Tibial nerve (tissue), 4 donors: ENCODE measurements at places on chromosomes 12 and 14. TPM values are rescaled to one million over a fixed set of nuclear protein-coding genes. Genes with fewer than 3 reads are reported as not detected.

The DPPA3 gene
- not detected for total RNA-seq

The TAS2R43 gene
- 4.5 TPM for total RNA-seq

The FLVCR2 gene
- 69.9 TPM for total RNA-seq

The MIPOL1 gene
- 25.7 TPM for total RNA-seq

The CCDC198 gene
- not detected for total RNA-seq

The ZNF740 gene
- total RNA-seq, result 31.7 TPM

The ART4 gene
- 5.9 TPM for total RNA-seq

The ACSM4 gene
- not detected for total RNA-seq

The SLC17A8 gene
- not detected for total RNA-seq

DNA sequence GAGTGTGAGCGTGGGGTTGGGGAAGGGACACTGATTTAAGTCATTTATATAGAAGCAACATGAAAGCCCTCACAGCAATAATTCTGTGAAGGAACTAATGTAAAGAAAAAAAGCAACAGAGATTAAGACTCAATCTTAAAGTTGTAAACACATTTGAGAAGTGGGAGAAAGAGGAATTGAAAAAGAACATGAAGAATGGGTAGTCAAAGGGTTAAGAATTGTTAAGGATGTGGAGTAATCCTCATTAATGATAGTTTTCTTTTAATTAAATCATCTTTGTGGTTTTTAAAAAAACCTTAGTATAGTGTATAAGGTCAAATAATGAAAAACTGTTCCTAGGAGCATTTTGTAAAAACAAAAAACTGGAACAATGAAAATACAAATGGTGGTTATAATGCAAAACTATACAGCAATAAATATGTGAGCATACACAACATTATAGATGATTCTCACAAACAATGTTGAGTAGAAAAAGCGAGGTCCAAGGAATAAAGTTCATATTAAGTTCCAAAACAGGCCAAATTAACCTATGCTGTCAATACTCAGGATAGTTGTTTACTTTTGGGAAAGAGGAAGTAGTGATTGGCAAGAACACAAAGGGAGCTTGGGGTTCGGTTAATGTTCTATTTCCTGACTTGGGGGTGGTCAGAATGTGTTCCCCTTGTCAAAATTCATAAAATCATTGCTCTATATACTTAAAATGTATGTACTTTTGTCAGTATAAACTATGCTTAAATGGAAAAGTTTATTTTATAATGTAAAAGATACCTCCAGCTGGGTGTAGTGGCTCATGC, 120.4 kb upstream of the ATF7IP start:
- no peak for DNase-seq

DNA sequence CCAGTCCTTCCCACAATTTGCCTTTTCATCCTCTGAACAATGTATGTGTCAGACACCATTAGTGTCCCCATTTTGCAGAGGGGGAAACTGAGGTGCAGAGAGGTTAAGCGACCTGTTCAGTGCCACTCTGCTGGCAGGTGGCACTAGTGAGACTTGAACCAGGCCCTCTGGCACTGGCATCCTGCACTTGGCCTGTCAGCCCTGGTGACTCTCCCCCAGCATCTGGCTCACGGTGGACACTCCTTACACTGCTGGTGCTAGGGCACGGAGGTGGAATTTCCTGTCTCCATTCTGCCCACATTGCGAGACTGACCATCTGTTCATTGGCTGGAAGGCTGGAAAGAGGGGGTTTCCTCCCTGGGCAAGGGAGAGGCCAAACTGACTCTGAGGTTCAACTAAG, 48.7 kb downstream of the CCNK start:
- DNase-seq, result no peak

- no peak for DNase-seq
Observed at GRCh38 chr14:99125616-99126431, 146.2 kb downstream of the BCL11B start.

DNA sequence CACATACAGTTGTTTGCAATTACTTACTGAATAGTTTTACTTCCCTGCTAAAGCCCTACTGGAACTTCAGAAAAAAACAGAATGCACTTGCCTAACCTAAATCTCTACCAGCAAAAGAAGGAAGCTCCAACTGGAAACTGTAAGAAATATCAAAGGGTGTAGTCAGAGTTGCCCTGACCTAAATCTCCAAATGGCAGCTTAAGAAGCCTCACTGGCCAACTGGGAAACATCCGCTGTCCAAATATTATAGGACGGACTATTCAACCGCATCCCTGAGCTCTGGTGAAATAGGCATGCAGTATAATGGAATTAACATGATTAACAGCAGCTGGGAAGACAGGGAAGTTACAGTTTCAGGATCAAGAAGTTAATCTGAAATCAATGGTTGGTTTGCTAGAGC, 24.3 kb downstream of the ANAPC7 start:
- DNase-seq, result no peak

DNA sequence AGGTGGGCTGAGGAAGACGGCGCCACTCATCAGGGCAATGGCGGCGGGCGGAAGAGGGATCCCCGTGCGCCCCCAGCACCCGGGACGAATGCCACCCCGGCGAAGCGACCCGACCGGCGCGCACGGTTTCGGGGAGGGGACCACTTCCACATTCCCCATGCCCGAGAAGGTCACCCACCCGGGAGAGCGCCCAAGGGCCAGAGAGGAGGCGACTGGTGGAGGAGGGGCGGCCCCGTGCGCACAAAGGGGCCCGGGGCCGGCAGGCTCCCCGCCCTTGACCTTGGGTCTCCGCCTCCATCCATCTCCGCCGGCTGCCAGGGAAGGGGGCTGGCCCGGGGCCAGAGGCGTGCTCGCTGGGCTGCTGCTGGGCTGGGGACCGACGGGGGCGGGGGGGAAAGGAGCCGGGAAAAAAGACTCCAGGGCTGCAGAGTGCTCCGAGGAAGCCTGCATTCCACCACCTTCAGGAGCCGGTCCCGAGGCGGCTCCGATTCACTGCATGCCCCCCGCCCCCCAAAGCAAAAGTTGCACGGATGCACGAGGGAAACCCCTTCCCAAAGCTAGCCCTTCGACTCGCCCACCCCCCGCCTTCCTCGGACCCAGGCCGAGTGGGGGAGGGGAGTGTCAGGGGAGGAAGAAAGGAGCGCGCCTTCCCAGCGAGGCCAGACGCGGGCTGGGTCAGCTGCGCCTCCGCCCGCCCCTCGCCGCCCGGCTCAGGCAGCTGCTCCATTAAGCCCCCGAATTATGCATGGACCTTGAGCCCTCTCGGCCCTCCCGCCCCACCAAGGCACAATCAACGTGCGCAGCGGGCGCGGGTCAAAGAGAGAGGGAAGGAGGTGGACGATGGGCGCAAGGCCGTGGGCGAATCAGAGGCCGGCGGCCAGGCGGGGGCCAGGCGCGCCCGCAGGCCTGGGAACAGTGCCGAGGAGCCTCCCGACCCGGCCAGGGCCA, 26.2 kb downstream of the BCL11B start:
- no peak for DNase-seq

- no peak for DNase-seq
Observed at GRCh38 chr14:97408937-97409815, 612.0 kb downstream of the VRK1 start.

- no peak for DNase-seq
Observed at GRCh38 chr12:68291396-68292036, 38.1 kb upstream of the IL22 start.

GRCh38 chr14:91257328-91258010, 13.0 kb upstream of the GPR68 start:
- DNase-seq, result no peak

DNA sequence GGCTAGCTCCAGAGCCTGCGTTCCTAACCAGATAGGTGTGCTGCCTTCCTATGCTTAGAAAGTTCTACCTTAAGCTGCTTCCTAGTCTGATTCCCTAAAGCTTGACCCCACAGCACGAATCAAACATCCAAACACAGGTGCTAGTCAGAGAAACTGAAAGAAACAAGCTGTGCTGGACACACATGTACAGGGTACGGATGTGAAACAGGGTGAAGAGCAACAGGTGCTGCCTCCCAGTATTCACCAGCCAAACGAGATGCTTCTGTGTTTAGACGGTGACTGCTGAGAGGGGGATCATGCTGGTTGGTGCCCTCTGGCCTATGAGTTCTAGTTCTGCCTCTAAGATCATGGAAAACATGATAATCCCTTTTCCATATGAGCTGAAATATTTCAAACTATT, 105.3 kb downstream of the GRIP1 start:
- DNase-seq, result no peak

GRCh38 chr12:14950982-14951746, 10.2 kb downstream of the ARHGDIB start:
- DNase-seq, result no peak

DNA sequence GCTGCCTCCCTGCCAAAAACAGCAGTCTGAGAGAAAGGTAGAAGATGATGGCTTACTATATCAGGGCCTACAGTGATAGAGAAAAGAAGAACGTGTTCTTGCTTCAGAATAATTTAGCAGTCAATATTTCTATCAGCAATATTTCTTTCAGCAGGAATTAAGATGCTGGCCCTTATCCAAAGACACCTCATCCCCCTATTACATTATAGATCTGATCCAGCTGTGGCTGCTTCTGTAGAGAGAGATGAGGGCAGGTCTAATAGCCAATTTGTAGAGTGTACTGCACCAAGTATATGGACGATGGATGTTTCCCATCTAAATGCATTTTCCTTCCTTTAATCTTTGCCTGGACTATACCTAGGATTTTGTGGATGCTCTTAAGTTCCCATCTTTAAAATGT, 451.7 kb downstream of the NPAS3 start:
- no peak for DNase-seq

GRCh38 chr14:33629792-33630191, 321.1 kb downstream of the EGLN3 start:
- DNase-seq, result no peak

DNA sequence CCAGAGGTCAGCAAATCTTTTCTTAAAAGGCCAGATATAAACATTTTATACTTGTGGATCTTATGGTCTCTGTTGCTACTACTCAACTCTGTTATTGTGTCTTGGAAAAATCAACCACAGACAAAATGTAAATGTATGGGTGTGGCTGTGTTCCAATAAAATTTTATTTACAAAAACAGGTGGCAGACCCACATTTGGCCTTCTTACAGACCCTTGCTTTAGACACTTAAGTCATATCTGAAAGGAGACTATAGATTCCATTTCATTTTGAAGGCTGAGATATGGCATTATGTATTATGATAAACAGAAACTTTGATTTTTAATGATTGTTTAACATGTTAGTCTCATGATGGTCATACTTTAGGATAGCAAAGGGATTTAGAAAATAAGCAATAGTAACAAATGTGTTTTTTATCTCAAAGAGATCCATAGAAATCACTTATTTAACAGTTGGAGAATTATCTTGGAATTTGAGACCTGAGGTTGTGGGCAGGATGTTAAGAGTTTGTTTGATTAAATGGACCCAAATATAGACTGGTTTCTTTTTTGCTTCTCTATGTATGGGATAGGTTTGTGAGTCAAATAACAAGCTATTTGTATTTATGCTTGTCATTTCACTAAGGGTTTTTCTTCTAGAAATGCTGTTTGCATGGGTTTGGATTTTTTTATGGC, 51.2 kb downstream of the PPFIBP1 start:
- no peak for DNase-seq

DNA sequence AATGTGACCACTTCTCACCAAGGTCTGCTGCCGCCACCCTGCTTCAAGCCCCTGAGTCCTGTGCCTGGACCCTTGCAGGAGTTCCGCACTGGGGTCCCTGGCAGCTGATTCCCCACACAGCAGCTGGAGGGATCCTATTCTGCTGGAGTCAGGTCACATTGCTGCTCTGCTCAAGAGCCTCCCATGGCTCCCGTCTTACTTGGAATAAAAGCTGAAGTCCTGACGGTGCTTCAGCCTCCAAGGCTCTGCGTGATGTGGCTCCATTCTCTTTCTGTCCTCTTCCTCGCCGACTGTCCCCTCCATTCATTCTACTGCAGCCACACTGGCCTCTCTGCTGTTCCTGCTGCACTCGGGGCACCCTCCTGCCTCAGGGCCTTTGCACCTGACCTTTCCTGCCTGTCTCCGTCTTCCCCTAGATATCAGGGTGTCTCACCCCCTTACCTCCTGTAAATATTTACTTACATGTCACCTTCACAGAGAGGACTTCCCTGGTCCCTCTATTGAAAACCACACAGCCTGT, 7.6 kb upstream of the SDSL start:
- DNase-seq, result no peak

- DNase-seq, result no peak
Observed at GRCh38 chr12:56220611-56221231, 1.0 kb downstream of the RNF41 start.

DNA sequence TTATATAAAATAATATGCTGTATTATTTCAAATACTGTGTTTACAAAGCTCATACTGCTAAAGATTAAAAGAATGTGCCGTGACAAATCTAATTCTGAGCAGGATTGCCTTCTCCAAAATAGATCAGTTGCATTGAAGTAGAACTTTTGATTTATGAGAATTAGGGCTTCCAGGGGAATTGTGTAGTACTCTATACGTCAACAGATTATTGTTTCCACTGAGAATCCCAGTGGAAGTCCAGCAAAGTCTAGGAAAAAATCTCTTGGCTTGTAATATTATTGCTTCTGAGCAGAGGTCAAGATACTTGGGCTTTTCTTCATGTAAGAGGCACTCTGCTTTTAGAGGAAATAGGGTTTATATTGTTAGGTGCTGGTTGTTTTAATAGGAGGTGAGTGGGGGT, 133.9 kb downstream of the TRHDE start:
- DNase-seq, result no peak

- DNase-seq, result no peak
Observed at GRCh38 chr12:32397696-32398095, 1.7 kb upstream of the FGD4 start.

- DNase-seq, result no peak
Observed at GRCh38 chr14:26905229-26905628, 307.4 kb upstream of the NOVA1 start.

GRCh38 chr12:88299567-88300101, 157.5 kb downstream of the TMTC3 start:
- DNase-seq, result no peak

GRCh38 chr12:105946493-105946901, 192.3 kb downstream of the NUAK1 start:
- DNase-seq, result no peak

DNA sequence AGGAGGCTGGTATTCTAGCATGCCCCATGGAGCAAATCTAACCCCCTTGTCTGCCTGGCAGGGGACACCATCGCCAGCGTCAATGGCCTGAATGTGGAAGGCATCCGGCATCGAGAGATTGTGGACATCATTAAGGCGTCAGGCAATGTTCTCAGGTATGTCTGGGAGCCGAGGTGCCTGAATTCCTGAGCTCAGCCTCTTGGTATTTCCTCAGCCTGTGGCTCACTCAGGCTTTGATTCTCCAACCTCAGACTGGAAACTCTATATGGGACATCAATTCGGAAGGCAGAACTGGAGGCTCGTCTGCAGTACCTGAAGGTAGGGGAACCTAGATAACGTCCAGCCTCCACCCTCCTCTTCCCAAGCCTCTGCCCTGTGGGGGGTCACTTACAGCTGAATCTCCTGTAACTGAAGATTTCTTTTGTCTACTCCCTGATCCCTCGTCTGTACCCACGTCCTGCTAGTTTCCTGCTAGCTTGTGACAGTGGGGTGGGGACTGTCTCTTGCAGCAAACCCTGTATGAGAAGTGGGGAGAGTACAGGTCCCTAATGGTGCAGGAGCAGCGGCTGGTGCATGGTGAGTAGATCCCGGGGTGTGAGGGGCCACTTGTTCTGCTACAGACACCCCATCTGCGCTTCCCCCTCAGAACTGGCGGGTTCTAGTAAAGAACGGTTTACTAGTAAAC, 7.0 kb downstream of the TAMALIN start:
- no peak for DNase-seq
